ENCODE measurements at places on chromosomes 12 and 14.

GRCh38 chr14:83908419-83908818 lies 1621.5 kb upstream of the FLRT2 start:
- DNase-seq = no peak

GRCh38 chr12:122646517-122647217 lies 56.5 kb downstream of the HCAR2 start:
- DNase-seq = no peak

GRCh38 chr14:60632777-60633176 lies 16.5 kb downstream of the SIX1 start:
- no peak for DNase-seq

DNA sequence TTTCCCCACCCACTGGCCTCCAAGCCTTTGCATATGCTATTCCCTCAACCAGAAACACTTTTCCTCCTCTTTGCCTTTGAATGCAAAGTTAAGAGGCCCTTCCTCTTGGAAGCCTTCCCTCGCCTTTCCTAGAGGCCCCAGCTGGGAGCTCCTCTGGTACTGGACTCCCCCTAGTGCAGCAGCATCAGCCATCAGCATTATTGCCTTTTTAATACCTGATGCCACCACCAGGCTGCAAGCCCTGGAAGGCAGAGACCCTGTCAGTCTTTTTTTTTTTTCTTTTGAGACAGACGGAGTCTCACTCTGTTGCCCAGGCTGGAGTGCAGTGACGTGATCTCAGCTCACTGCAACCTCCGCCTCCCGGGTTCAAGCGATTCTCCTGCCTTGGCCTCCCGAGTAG lies 19.1 kb upstream of the PLA2G1B start:
- DNase-seq = no peak

DNA sequence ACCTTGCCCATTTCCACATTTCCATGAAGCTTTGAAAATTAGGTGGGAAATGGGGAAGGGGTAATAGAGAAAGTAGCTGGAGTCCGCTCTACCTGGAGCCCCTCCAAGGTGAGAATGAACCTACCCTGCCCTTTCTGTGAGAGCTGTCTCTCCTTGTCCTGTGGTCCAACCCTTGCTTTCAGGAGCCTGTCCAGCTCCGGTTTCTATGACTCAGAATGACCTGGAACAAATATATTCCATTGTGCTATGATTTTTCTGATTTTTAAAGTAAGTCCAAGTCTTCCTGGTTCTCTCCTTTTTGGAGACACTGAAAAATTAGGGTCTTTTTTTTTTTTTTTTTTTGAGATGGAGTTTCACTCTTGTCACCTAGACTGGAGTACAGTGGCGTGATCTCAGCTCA lies 89.1 kb upstream of the VASH1 start:
- DNase-seq = no peak

DNA sequence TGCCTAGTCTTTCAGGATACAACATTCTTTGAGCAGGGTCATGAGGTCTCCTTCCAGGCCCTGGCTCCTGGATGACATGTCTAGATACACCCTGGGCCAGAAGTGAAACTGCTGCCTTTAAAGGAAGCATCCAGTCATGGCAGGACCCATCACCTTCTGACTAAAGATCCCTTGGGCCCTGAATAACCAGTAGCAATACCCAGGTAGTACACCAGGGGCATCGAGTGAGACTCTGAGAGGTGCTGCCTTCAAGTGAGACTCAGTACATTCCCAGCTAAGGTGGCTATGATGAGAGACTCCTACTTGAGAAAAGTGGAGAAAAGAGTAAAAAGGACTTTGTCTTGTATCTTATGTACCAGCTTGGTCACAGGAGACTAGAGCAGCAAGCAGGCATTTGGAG lies 23.5 kb downstream of the OR6C68 start:
- DNase-seq = no peak

GRCh38 chr12:130439250-130439649 lies 101.6 kb downstream of the PIWIL1 start:
- DNase-seq = no peak
